ENCODE measurements at places on chromosomes 1 and 21.

DNA sequence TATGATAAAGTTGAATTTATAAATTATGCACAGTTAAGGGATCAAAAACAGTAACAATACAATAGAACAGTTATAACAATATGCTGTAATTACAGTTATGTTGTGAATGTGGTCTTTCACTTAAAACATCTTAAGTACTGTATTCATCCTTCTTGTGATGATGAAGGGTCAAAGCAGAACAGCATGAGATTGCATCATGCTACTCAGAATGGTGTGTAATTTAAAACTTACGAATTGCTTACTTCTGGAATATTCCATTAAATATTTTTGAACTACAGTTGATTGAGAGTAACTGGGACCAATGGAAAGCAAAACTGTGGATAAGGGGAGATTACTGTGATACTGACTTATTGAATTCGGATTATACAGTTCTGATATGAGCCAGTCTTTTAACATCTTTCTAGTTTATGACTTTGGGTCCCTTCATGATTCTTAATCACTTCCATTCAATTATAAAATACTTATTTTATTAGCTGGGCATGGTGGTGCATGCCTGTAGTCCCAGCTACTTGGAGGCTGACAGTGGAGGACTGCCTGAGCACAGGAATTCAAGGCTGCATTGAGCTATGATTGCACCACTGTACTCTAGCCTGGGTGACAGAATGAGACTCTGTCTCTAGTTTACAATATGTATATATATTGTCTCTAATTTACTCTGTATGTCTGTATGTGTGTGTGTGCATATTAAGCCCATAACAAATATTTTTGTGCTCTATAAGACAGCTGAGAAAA, 43.2 kb downstream of the ATP1B1 start:
- no peak for DNase-seq

DNA sequence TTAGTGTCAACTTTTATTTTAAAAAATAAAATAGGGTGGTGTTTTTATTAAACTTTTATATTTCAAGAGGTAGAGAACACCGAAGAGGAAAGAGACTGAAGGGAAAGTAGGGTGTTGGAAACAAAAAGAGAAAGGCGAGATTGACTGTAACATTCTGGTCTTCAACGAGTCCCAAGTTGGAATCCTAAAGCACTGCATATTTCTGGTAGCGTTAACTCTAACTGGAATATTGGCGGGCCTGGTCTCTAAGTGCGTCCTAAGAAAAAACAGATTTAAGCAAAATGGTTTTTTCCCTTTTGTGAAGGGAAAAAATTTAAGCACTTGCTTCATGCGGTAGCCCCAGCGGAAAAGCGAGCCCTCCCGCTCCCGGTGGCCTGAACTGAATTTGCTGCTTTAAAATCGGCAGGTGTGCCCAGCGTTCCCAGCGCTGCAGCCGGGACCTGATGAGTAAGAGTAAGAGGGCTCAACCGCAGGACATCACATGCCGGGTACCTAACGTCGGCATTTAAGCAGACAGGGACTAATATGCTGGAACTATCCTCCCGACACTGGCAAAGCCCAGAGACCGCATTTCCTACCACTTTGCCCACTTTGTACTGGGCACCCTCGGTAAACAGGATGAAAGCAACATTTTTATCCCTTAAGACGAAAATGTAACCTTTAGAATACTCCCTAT, 30.5 kb upstream of the NFIA start:
- no peak for DNase-seq

- DNase-seq: no peak
Observed at GRCh38 chr1:10635085-10635896, 160.5 kb downstream of the PEX14 start.

DNA sequence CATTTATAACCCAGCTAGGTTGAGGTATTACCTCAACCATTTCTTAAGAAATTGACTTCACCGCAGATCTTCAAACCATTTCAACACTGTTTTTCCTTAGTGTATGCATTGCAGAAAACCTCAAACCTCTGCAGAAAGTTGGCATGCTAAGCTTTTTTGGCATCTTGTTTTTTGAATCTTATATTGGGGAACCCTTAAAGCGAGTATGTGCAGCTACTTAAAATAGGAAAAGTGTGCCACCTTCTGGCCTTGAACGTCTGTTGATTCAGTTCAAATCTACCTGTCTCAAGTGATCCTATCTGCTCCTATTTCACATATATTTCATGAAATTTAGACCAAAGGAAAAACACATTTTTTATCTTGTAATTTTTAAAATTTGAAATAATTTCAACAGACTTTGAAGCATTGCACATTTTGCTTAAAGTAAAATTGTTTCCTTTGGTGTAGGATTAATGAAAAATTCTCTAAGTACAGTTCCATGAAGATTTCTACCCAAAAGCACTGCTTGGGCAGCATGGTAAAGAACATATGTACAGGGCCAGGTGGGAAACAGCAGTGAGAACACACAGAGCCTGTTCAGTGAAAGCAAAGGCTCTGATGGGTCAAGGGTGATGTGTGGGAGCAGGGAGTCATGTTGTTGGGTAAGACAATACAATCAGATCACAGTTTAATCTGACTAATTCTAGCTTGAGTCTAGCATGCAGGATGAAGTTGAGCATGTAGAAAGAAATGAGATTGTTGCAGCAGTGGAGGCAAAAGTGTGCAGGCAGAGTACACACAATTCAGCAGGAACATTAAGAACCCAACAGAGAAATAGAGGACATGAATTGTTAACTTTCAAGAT, 17.2 kb downstream of the HENMT1 start:
- no peak for DNase-seq

DNA sequence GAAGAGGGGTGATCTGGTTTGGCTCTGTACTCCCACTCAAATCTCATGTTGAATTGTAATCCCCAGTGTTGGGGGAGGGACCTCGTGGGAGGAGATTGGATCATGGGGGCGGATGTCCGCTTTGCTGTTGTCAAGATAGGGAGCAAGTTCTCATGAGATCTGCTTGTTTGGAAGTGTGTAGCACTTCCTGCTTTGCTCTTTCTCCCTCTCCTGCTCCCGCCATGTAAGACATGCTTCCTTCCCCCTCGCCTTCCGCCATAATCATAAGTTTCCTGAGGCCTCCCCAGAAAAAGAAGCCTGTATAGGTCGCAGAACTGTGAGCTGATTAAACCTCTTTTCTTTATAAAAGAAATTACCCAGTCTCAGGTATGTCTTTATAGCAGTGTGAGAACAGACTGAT, 27.9 kb downstream of the MYOM3 start:
- DNase-seq: no peak

GRCh38 chr1:181714428-181714827, 231.1 kb downstream of the CACNA1E start:
- no peak for DNase-seq

DNA sequence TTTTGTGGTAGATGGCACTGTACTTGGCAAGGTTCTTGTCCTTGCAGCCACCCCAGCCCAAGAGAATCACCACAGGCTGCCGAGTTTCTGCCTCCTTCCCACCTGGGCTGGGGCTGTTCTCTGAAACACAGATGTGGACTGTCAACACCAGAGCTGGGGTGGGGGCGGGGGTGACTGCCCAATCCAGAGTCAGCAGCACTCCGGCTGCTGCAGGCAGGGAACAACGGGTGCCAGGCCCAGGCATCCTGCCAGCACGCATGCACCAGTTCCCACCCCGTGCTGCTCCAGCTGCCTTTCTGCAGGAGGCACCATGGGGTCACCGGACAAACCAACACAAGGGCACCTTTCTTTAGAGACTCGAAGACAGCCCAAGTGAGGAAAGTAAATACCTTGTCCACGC, 14.1 kb downstream of the TMEM53 start:
- DNase-seq: no peak

DNA sequence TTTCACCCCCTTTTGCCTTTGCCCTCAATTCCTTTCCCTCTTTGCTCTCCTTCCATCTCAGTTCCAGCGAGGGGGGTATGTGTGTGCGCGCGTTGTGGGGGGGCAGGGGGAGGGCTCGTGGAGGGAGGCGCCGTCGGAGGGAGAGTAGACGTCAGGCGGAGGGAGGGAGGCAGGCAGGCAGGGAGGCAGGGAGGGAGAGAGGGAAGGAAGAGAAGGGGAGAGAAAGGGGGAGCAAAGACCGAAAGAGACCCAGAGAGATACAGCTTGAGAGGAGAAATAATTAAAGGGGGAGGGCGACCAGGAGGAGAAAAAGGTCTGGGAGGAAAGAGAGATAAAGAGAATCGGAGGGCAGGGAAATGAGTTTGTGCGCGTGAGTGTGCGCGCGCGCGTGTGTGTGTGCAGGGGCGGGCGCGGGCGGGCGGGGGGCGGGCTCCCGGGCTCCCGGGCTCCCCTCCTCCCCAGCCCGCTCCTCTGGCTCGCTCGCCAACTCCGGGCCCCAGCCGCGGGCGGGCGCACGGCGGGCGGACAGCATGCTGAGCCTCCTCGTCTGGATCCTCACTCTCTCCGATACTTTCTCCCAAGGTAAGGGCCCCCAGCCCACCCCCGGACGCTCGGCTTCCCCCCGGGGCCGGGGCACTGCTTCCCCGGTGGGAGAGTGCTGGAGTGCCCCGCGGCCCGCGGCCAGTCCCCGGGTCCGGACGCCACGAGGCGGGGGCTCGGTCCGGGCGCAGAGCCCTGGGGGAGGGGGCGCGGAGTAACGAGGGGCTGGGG, at the start of gene KIRREL1:
TSS of gene KIRREL1 (plus strand) at position 499 of the 771 bp plus-strand sequence. CDS start at position 531, 32 bp downstream.
- DNase-seq: no peak

DNA sequence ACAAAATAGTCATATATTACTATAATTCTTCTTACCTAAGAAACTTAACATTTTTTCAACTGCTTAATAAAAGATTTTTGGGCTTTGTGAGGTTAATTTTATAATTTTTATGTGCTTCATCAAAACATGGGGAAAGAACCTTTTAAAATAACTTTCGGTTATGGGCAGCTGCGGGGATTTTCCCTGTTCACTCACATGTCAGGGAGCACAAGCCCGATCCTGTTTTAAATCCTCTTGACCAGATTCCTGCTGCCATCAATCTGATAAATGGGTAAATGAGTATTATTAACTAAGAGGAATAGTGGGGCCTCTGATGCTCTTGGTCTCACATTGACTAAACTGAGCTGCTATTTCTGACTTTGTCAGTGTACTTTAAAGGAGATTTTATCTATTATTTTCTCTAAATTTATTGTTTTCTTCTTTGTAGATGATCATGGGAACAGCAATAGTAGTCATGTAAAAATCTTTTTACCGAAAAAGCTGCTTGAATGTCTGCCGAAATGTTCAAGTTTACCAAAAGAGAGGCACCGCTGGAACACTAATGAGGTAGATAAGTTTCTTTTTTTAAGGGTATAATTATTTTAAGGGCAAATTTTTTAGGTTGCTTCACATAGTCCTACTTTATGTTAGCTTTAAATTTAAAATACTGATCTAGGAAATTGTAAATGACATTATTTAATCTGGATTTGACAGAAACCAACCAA, 39.6 kb downstream of the CAMTA1 start:
- DNase-seq: no peak

- no peak for DNase-seq
Observed at GRCh38 chr21:41770901-41771624, 4.2 kb upstream of the RIPK4 start.

DNA sequence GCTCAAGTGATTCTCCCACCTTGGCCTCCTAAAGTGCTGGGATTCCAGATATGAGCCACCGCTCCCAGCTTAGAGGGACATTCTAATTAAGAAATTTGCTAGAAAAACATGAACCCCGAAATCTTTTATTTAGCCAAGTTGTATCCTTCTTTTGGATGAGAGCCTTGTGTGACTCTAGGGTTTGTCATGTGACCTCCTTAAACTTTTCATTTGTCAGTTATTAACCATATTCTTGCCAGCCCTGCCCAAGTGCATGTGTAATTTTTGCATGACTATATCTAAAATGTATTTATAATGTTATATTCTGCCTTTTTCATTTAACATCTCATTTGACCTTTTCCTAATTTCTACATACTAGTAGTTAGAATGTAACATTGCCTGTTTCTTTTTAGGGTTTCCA, 1.9 kb downstream of the UTP25 start:
- no peak for DNase-seq

DNA sequence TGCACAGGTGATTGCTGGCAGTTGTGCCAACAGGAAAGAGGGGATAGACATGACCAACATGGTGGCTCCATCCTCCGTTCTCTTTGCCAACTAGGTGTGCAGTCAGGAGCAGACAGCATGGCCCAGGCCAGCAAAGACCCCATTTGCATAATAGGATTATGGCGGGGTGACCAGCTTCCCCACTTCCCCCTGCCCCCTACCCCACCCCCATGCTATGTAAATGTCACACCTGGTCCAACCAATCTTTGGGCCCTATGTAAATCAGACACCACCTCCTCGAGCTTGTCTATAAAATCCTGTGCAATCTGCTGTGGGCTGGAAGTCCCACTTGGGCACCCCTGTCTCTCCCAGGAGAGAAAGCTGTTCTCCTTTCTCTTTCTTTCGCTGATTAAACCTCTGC, 146.0 kb downstream of the SLC30A10 start:
- no peak for DNase-seq

DNA sequence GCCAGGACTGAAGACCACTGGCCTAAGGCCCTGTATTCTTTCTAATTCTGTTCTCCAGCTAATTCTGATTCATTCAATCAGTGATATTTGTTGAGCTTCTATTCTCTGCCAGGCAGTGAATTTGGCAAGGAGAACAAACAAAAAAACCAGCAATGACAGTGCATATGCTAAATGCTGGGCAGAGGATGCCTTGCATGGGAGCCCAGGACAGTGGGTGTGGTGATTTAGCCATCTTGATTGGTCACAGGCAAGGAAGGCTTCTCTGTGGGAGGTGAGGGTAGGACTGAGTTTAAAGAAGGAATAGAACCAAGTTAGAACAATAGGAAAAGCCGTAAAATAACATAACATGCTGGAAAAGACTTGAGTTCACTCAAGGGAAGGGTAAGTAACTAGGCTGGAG, 9.2 kb upstream of the CPT2 start:
- DNase-seq: no peak

DNA sequence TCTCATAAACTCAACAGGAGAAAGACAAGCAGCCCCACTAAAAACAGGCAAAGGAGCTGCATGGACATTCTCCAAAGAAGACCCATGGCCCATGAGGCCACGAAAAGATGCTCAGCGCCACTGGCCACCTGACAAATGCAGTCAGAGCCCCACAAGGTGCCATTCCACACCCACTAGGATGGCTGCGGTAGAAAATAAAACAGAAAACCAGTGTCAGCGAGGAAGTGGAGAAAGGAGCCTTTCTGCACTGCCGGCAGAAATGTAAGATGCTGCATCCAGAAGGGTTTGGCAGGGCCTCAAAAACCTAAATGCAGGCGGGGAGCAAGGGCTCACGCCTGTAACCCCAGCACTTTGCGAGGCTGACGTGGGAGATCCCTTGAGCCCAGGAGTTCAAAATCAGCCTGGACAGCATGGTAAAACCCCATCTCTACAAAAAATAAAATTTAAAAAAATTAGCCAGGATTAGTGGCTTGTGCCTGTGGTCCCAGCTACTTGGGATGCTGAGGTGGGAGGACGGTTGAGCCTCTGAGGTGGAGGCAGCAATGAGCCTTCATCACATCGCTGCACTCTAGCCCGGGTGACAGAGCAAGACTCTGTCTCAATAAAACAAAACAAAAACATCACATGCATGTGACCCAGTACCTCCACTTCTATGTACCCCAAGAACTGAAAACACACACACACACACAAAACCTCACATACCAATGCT, 4.2 kb downstream of the WNT9A start:
- DNase-seq: no peak

DNA sequence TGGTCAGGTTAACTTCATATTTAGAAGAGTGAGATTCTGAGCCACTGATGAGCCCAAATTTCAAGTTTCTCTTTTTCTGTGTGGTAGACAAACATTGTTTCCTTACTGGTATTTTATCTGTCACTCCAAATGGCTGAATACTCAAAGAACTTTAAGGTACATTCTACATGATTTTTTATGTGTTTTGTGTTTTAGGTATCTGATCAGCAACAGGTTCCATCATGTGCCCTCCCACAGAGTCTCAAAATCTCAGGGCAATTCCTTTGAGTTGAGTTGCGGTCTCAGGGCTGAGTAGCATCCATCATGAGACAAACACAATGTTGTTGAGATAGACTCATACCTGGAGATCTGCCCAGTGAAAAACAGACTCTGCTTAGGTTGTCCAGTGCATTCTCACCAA, 14.7 kb upstream of the CEP350 start:
- no peak for DNase-seq

Data from stimulated activated CD8-positive, alpha-beta memory T cell treated with anti-CD3 and anti-CD28 coated beads, Interleukin-2, amount 100 ng/mL, for 48 hours (primary cell).